ENCODE measurements at places on chromosomes 3 and 15. TPM values are rescaled to one million over a fixed set of nuclear protein-coding genes. Genes with fewer than 3 reads are reported as not detected.

DNA sequence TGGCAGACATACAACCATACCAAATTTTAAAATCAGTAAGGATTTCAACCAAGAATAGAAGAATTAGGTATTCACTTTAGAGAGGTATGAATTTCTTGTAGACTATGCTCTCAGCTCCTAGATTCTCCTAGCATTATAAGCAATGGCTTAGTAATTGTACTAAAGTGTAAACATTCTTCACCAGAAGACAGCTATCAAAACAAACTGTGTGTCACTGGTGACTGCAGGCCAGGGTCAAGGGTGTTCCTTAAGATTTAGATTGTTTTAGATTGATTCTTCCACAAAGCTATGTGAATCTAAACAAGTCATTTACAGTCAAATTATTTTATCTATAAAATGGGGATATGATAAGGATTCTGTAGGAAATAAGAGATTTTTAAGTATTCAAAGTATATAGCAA is 23.1 kb upstream of the GP5 start:
- no peak overlapping the region for H3K27ac ChIP-seq
- peak; percentile 9 for DNase-seq
- H3K27me3 ChIP-seq, result no peaks in the 10 kb centered on the region
- H3K4me1 ChIP-seq, result peaks cover 9% of the 10 kb centered on the region
- no peak overlapping the region for H3K4me3 ChIP-seq

GRCh38 chr3:159928071-159928491 is 60.6 kb upstream of the IL12A start:
- no peaks in the 10 kb centered on the region for H3K36me3 ChIP-seq
- no peaks in the 10 kb centered on the region for H3K27me3 ChIP-seq
- peak overlapping the region; percentile 88 for H3K27ac ChIP-seq

DNA sequence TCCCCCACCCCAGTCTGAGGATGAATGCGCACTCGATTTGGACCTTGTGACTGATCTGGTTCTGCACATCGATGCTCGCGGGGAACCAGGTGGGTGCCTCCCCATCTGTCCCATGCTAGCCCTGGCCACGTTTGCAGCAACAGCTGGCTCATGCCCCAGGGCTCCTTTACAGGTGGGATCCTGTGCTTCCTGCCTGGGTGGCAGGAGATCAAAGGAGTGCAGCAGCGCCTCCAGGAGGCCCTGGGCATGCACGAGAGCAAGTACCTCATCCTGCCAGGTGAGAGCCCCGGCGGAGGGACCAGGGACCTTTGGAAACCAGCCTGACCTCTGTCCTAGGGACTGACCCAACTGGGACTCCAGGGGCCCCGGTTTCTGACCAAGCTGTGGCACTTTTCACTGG is 44.3 kb downstream of the DHX30 start:
- DNase-seq, result no peak
- H3K27me3 ChIP-seq, result no peaks in the 10 kb centered on the region
- no peak overlapping the region for H3K4me3 ChIP-seq
- no peak overlapping the region for H3K27ac ChIP-seq
- peaks cover 56% of the 10 kb centered on the region for H3K36me3 ChIP-seq

- no peaks in the 10 kb centered on the region for H3K27me3 ChIP-seq
- no peaks in the 10 kb centered on the region for H3K4me1 ChIP-seq
- DNase-seq, result no peak
Measured at GRCh38 chr15:65392368-65392767, 14.6 kb upstream of the IGDCC3 start.

DNA sequence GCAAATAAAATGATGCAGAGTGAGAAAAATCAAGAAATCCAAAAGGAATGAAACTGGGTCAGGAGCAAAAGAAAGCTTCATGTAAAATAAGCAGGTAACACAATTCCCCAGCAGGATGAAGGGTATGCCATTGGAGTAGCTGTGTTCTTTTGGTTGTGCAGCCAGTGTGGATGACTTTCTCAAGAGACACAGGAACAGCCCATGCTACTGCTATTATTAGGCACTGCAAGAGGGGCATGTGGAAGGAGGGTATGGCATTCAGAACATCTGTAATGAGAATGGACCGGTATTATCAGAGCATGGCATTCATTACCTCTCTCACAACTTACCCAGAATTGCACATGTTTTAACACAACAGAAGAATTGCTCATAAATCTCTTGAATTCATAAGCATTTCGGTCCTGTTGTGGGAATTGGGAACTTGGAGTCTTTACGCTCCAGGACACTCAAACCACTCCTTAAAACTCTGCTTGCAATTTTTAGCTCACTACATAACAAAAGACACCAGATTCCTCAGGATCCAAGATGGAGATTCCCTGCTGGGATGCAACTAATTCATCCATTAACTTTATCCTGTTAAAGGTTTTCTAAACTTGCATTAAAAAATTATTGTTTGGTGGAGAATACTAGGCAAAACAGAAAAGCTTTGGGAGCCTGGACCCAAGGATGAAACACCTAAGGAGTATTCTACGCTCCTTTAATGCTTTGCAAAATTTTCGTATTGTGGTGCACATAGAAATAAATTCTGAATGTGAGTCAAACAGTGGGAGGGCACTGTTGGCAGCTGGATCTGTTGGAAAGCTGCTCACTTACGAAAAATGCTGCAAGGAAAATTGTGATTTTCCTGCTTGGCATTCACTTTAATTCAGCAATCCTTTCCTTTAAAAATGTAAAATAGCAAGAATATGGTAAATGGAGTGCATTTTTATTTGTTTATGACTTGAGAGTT is 34.6 kb upstream of the CDIN1 start:
- no peak for DNase-seq
- H3K4me3 ChIP-seq, result no peak overlapping the region

DNA sequence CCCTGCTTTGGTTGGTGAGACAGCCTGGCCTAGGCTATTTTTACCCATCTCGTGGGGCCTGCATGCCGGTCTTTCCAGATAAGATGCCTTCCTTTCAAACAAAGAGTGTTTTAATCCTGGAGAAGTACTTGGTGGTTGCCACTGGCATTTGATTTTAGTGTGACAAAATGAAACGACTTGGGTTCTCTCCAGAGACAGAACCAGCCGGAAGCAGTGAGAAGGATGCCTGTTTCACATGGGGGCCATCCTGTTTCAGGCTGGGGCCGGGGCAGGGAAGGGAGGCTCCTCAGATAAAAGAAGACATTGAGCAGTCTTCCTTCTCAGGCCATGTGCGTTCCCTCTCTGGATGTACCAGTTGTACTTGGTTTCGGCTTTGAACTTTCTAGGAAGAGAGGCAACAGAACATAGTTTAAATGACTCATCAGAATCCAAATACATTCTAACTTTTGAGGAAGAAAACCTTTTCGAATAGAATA is 74.9 kb downstream of the TOP2B start:
- no peak for DNase-seq
- no peak overlapping the region for H3K27ac ChIP-seq
- no peaks in the 10 kb centered on the region for H3K36me3 ChIP-seq
- H3K4me3 ChIP-seq, result no peak overlapping the region

TMOD2 gene
- total RNA-seq, result 0.95 TPM

RNU6-1 gene
- not detected for total RNA-seq

GRCh38 chr3:195209083-195209846 is 61.7 kb downstream of the XXYLT1 start:
- no peaks in the 10 kb centered on the region for H3K4me1 ChIP-seq
- DNase-seq, result no peak
- H3K27me3 ChIP-seq, result no peaks in the 10 kb centered on the region
- H3K4me3 ChIP-seq, result no peak overlapping the region
- no peaks in the 10 kb centered on the region for H3K36me3 ChIP-seq
- H3K27ac ChIP-seq, result no peak overlapping the region

SLC38A3 gene
- total RNA-seq, result 3.3 TPM

DNA sequence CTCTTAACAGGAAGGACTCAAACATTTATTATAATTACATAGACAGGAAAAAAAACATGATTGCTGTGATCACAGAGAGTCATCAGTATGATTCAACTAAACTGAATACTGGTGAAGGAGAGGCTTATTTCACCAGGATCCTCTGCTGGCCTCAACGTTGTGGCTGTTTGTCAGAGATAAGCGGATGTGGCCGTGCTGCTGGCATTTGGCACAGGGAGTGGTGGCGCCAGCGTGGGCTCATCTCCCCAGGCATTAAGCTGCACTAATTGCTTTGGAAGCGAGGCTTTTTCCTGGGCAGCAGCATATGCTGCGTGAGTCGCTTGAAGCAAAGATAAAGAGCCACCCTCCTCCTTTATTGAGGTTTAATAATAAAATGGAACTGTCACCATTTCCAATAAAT is 306.7 kb downstream of the LRTM1 start:
- H3K36me3 ChIP-seq, result no peaks in the 10 kb centered on the region
- no peaks in the 10 kb centered on the region for H3K27me3 ChIP-seq
- H3K27ac ChIP-seq, result no peak overlapping the region
- no peaks in the 10 kb centered on the region for H3K4me1 ChIP-seq
- no peak overlapping the region for H3K4me3 ChIP-seq

DNA sequence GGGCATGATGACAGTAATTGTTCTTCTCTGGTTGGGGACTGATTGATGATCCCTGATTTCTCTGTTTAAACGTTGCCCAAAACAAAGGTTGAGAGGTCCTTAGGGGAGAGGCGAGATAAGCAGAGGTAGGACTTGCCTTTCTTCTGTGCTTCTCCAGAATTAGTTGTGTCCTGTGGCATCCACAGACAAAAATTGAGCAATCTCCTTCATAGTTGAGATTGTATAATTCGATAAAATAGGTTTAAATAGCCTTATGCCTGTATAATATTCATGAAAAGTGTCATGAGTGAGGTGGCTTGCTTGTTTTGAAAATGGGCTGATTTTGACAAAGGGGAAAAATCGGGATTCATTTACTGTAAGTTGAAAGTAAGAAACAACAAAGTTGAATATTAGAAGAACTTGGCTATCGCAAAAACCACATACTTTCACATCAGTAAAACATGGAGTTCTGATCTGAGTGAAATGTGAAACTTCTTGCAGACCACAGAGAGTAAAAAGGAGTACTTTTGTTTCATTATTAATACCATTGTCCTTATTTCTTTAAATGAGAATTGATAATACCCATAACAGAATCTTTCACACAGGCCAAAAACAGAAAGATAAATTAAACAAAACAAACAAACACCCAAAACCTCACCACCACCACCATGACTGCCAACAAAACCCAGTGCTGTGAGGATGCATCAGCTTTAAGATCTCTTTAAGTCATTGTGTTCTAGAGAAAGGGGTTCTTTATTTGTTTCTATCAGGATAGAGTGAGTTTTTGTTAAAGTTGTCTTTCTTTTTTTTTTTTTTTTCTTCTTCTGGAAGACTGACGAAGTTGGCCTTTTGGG is 155.7 kb downstream of the LPP start:
- no peak overlapping the region for H3K4me3 ChIP-seq
- H3K4me1 ChIP-seq, result no peaks in the 10 kb centered on the region
- no peak for DNase-seq

DNA sequence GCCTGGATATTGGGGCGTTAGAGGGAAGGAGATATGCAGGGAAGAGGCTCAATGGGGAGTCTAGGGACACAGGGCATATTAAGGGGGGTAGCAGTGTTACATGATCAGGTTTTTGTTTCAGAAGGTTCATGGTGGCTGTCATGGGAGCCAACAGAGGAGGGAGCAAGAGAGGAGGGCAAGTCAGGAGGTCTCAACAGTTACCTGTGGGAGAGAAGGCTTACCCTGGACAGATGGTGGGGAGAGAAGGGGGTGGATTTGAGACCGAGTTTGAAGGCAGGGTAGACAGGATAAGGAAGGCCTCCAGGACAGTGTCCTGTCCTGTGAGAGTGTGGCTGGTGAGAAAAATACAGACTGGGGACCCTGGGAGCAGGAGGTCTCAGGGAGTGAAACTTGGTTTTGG is 3.8 kb upstream of the WNT7A start:
- H3K27ac ChIP-seq, result no peak overlapping the region
- no peaks in the 10 kb centered on the region for H3K4me1 ChIP-seq
- no peak for DNase-seq
- H3K4me3 ChIP-seq, result no peak overlapping the region
